ENCODE measurements at places on chromosomes 12 and 14.
A peak's percentile ranks its signal among the peaks of the same experiment; 100 is the strongest.

DNA sequence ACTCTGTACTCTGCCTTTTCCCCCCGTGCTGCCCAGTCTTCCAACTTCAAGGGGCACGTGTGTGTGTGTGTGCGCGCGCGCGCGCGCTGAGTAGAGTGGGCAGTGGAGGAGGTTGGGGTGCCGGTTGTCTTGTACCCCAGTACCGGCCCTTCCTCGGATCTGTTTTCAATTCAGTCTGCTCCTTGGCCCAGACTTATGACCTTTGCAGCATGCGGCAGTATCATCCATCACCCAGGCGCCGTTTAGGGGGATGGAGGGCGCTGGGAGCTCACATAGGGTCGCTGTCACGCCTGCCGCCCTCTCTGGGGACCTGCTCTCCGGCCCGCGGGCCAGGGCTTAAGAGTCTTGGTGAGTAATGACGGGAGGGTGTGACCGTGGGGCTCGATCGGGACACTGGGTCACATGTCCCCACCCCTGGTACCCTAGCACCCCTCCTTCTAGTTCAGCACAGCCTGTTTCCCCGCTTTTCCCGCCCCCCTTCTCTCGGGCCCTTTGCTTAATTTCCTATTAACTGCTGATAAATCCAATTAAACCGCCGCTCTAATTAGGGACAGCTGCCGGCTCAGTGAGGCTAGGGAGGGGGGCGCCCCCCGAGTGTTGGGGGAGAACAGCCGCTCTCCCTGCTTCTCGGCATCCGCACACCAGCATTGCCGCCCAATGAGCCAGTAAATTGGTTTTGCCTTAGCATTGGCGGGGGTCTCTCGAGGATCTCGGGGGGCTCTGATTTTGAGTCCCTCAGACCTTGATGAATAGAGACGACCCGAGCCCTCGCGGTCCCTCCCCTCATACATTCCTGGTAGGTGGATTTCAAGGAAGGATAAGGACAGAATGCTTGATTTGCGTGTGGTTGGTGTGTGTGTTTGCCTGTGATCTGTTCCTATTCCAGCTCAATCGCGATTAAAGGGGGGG is 9.3 kb downstream of the STAC3 start:
- no peak for DNase-seq

DNA sequence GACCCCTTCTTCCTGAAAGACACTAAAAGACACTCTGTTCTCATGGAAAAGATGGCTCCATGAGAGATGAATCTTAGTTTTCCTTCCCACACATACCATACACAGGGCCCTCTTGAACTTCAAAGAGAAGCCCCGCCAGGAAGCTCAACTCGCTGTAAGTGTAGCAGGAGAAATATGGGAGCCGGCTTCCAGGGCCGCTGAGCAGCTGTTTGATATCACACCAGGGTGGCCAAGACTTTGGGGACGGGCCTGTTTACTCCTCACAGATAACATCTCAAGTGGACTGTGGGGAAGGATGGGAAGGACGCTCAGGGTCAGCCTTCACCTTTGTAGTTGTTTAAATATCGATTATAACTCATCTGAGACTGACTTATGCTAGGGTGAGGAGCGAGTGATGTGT is 235.5 kb upstream of the TBX3 start:
- no peak for DNase-seq

DNA sequence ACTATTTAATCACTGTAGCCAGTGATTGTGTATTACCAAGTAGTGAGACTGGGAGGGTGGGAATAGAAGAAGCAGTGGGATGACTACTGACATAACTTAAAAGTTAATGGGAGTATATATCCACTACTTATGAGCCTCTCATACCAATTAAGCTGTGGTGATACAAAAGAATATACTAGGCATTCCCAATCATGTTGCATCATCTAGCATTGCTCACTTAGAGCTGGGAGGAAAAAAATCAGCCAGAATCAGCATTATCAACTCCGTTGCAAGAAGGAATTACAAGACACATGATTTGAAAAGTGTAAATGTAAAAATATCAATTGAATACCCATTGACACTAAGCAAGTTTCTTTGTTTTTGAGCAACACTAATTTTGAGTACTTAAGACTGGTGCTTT is 745 bp upstream of the PPP1R36 start:
- no peak for DNase-seq

- no peak for DNase-seq
These were observed 953.6 kb downstream of the SLC6A15 start for GRCh38 chr12:83958997-83959396.

- no peak for DNase-seq
These were observed 250.5 kb downstream of the DPF3 start for GRCh38 chr14:72643317-72643801.

DNA sequence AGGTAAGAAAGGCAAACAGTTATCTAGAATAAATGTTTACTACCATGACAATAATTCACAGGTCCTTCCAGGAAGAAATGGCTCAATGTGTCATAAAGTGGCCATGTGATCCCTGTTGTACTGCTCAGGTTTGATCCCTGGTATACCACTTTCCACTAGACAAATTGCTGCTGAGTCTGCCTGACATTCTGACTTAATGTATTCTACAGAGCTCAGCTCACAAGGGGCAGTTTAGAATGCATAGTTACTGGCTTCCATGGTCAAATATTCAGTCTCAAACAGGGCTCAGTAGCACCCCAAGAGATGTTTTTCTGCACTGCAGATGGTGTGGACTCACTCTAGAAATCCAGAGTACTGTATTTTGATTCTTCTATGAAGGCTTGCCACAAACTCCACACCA is 21.8 kb downstream of the TSHR start:
- no peak for DNase-seq

DNA sequence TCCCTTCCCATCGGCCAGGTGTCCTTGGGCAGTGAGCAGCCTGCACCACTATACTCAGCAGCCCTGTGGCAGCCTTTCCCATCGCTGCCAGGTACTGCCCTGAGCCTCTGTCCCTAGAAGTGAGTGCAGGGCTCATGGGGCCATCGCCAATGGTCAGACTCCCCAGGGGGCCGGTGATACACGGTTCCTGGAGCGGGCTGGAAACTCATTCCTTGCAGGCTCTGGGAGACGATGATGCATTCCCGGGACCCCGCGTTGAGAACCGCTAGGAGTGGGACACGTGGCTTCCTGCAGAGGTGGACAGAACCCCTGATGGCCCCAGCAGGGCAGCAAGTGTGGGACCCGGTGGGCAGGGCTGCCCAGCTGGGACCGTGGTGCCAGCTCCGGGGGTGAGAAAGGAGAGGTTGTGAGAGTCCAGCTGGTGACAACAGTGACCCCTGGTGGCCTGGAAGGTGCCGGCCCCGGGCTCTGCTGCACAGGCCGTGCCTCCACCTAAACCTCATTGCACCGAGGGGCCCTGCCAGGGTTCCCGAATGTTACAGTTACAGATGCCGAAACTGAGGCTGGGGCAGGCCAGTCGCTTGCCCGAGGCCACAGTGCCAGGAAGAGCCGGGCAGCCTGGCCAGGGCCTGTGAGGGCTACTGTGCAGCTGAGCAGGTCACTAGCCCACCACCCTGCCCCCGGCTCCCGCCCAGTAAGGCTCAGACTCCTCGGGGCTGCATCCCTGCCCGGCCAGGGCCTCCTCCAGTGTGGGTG is 33.8 kb downstream of the FBRSL1 start:
- DNase-seq: peak; percentile 70

DNA sequence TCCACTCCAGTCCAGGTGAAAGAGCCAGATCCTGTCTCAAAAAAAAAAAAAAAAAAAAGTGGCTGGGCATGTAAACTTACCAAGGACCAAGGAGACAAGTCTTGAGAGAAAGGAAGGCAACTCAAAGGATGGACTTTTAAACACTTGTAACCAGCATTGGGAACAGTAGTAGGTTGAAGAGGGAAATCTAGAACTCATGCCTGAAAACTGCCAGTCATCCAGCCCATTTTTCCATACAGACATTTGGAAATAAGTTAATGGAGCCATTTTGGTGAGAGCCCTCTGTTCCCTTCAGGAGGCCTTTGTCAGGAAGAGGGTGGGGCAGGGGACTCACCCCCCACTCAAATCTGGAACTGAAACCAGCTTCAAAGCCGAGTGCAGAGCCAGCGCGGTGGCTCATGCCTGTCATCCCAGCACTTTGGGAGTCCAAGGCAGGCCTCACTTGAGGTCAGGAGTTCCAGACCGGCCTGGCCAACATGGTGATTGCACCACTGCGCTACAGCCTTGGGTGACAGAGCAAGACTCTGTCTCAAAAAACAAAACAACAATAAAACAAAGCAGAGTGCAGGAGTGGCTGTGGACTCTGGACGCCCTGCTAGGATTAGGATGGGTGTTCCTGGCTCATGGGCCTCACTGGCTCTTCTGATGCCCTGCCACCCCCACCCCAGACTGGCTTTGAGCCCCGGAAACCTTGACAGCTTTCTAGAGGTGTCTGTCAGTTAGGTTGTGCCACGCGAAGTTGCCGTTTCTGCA is 1.6 kb upstream of the MLXIP start:
- peak; percentile 21 for DNase-seq

DNA sequence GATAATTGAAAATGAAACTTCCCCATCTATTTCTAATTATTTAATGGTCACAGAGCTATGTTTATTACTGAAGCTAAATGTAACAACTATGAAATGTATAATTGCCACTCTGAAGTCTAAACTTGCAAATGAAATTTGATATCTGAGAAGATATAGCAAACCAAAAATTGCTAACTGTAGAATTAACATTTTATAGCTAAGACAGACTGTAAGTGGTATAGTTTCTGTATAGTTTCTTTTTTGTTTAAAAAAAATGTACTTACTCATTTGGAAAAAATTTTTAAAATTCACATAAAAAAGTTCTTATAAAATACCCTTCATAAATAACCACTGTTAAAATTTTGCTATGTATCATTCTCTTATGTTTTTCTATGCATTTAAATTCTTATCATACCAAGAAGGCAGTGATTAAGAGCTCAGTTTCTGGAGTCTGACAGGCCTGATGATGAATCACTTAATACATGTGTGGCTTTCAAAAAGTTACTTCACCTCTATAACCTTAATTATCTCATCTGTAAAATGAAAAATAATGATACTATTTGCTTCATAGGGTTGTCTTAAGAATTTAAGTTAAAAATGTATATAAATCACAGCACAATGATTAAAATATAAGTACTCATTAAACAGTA is 214.7 kb upstream of the GARIN2 start:
- no peak for DNase-seq

DNA sequence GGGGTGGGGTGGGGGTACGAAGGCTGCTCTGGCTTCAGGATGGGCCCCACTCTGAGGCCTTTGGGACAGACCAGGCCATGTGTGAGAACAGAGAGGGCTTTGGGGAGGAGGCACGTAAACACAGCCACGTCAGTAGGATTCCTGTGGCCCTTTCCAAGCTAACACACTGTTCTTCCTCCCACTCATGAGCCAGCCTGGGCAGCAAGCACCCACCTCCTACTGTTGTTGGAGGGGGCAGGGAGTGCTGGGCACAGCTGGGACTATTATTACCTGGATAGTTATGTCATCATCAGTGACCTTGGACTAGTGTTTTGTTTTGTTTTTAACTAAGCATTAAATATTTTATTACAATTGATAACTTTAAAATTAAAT is 5.3 kb downstream of the CHGA start:
- no peak for DNase-seq

DNA sequence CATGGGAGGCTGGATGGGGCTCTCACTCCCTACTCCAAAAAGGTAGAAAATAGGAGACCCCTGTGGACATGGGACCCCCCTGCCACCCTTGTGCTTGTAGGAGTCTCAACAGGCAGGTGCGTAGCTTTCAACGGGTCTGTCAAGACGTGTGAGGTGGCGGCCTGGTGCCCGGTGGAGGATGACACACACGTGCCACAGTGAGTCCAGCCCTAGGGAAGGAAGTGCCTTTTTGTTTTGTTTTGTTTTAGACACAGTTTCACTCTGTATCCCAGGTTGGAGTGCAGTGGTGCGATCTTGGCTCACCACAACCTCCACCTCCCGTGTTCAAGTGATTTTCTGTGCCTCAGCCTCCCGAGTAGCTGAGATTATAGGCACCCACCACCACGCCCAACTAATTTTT is 12.9 kb downstream of the P2RX4 start:
- peak; percentile 42 for DNase-seq

GRCh38 chr12:6302621-6303020 is 7.9 kb upstream of the PLEKHG6 start:
- DNase-seq: no peak

- DNase-seq: no peak
These were observed 26.3 kb downstream of the TNFAIP2 start for GRCh38 chr14:103149351-103150237.

- no peak for DNase-seq
These were observed 2.8 kb downstream of the VPS29 start for GRCh38 chr12:110498984-110499706.

- no peak for DNase-seq
These were observed 5.5 kb upstream of the BDKRB1 start for GRCh38 chr14:96250485-96250884.

DNA sequence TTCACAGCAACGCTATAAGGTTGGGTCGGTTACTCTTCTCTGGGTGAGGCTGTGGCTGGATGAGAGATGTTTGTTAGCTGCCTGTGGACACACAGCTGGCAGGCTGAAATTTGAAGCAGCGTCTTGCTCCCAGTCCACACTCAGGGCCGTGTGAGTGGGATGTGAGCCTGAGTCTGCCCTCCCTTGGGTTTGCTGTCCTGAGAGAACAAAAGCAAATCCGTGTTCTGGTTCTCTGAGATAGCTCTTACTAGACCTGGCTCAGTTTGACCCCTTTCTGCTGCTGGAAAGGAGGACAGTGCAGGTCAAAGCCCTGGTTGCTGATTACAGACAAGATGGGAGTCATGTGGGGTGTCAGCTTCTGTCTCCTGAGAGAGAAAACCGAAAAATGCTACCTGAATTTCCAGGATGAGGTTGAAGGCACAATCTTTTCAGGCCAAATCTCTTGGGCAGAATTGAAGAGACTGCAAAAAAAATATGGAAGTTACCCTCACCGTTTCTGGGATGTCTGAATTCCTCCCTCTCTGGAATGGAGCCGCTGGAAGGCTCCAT is 270.8 kb downstream of the ZFP36L1 start:
- DNase-seq: no peak

DNA sequence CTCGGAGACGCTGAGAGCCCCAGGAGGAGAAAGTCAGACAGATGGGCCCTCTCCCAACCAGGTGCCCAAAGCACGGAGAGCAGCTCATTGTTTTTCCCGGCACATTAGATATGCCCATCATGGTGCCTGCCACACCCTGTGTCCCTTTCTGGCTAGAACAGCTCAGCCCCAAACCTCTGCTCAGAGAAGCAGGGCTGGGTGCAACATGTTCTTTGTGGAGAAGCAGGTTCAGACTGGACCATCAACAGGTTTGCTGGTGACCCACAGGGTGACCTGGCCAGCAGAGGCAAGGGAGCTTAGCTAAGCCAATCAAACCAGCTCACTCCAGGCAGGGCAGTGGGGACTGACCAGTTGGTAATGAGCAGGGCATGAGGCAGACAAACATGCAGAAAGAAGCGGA is 13.4 kb downstream of the RAB15 start:
- no peak for DNase-seq

GRCh38 chr12:124515981-124516380 is 51.4 kb downstream of the NCOR2 start:
- no peak for DNase-seq

- DNase-seq: no peak
These were observed 25.1 kb upstream of the SLC8A3 start for GRCh38 chr14:70213721-70214282.

GRCh38 chr12:16789204-16789790 is 183.3 kb upstream of the LMO3 start:
- DNase-seq: no peak

- DNase-seq: peak; percentile 31
These were observed 11.7 kb upstream of the INF2 start for GRCh38 chr14:104677512-104678332.

- DNase-seq: no peak
These were observed 76.3 kb upstream of the FUT8 start for GRCh38 chr14:65336191-65336591.

- DNase-seq: peak; percentile 2
These were observed 7.7 kb downstream of the TRMT61A start for GRCh38 chr14:103536693-103537092.

GRCh38 chr14:67863223-67863622 is 43.6 kb downstream of the RAD51B start:
- DNase-seq: no peak

Data from naive thymus-derived CD8-positive, alpha-beta T cell (primary cell).